ENCODE measurements at places on chromosomes 3 and 15.
A peak's percentile ranks its signal among the peaks of the same experiment; 100 is the strongest.

GRCh38 chr15:40320931-40321371, 2.5 kb upstream of the INAFM2 start:
- peak; percentile 48 for DNase-seq

GRCh38 chr3:77328690-77329089, 288.8 kb downstream of the ROBO2 start:
- DNase-seq, result no peak

GRCh38 chr3:168844894-168845482, 749.3 kb upstream of the GOLIM4 start:
- no peak for DNase-seq

DNA sequence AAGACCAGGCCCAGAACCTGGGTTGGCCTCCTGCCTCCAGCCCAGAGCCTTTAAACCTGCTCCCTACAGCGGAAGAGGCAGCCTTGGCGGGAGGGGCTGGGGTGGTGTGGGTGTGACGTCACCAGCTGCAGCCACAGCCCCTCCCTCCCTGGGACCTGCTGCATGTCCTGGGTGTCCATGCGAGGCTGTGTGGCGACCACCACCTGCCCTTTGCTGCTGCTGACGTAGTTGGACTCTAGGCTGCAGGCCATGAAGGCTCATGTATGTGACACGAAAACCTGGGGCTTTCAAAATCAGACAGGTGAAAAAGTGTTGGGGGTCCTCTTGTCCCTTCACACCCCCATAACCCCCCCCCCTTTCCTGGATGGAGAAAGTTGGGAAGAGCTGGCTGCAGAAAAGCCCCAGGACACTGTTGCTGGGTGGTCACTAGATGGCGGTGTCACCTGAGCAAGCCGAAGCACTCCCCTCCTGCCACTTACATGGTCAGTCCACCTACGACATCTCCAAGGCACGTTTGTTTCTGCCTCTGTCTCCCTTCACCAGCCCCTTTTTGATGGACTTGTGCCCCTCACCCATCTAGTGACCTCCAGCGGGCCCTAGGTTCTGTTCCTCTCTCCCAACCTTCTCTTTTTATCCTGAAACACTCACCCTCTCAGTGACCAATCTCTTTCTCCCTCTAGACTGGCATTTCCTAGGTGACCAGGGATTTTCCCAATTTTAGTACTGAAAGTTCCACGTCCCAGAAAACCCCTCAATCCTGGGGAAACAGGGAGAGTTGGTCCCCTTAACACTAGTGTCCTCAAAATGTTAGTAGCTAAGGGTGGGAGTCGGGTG, 35.2 kb downstream of the SLC6A20 start:
- peak; percentile 57 for DNase-seq

GRCh38 chr15:80099241-80099640, 39.8 kb downstream of the ZFAND6 start:
- DNase-seq, result peak; percentile 17

DNA sequence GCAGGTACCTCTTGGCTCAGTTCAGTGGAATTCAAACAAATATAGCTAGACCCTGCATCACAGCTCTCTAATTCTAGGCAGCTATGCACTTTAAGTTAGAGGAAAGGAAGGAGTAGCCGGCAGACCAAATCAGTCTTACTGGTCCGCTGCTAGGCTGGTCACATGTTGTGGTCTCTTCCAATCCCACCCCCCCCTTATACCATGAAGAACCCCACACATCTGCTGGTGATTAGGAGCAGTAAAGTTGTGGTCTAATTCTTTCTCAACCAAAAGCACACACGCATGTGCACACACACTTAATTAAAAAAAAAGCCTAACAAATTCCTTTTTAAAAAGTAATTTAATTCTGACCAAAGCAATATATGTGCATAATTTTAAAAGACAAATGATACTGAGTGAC, 16.7 kb upstream of the SH3GL3 start:
- DNase-seq, result no peak

- no peak for DNase-seq
Observed at GRCh38 chr3:48248095-48248850, 7.4 kb downstream of the ZNF589 start.

- no peak for DNase-seq
Observed at GRCh38 chr3:160822936-160823335, 66.9 kb downstream of the PPM1L start.

DNA sequence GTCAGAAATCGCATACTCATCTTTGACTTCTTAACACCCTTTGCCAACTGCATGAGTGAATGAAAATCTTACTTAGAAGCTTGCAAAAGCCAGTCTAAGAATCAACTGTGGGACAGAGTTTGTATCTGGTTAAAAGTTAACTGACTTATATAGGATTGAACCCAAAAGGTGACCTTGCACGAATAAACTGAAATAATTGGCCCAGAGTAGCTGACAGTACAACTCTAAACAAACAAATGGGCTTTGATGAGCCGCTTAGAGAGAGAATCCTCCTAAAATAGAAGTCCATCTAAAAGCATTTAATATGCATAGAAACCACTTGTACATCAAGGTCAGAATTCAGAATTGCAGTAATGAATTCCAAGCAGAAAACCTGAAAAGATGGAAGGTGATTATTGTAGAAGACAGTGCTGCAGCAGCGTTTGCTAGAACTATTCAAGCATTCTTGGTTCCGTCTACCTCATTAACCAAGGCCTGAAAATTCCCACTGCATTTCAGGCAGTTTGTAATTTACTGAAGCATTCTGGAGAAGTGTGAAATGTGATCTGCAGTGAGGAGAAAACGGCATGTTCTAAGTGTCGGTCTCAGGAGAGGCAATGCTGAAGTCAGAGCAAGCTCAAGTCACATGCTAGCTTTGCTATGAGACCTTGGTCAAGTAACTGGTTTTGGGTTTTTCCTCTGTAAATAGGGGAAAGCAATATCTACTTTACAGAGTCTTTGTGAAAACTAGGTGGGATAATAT, 103.7 kb downstream of the CADPS start:
- no peak for DNase-seq

DNA sequence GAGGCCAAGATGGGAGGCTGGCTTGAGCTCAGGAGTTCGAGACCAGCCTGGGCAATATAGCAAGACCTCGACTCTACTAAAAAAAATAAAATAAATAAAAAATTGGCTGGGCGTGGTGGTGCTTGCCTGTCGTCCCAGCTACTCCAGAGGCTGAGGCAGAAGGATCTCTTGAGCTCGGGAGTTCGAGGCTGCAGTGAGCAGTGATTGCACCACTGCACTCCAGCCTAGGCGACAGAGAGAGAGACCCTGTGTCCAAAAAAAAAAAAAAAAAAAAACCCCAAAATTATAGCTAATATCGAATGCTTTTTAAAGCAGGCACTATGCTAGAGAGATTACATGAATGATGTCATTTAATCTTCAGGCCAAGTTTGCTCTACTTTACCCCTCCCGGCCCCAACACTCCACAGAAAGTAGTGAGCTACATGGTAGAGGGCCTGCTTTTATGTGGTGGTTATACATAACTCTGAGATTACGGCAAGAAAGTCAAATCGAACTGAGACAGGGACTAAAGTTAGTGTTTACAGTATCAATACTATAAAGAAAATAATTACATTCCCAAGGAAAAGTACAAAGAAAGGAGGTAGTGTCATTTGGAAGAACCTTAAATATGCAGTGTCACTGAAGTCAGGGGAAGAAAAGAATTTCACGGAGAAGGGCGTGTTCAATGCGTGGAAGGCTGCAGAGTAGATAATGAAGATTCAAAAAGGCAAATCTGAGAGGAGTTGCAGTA, 1.1 kb downstream of the ADPGK start:
- DNase-seq, result no peak

DNA sequence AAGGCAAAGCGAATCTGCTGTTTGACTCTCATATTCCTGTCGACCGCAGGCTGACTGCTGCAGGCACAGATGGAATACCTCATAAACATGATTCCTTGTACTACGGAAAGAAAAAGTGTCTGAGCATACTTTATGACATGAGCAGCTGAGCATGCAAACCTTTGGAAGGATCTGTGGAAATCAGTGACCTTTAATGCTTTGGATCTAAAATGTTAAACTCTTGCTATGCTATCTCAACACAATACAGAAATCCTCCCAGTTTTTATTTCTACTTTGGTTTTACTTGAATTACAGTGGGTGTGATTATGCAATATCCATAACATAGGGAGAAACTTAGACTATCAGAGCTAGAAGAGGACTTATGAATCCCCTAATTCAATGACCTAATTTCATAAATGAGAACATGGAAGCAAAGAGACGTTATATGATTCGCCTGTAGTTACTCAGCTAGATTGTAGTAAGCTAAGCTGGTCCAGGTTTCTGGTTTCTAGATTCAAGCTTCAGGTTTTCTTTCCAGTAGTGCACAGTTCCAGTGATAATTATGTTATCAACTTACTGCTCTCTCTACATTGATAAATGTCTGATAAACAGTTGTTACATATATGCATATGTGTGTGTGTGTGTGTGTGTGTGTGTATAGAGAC, 127.6 kb upstream of the GBE1 start:
- no peak for DNase-seq

DNA sequence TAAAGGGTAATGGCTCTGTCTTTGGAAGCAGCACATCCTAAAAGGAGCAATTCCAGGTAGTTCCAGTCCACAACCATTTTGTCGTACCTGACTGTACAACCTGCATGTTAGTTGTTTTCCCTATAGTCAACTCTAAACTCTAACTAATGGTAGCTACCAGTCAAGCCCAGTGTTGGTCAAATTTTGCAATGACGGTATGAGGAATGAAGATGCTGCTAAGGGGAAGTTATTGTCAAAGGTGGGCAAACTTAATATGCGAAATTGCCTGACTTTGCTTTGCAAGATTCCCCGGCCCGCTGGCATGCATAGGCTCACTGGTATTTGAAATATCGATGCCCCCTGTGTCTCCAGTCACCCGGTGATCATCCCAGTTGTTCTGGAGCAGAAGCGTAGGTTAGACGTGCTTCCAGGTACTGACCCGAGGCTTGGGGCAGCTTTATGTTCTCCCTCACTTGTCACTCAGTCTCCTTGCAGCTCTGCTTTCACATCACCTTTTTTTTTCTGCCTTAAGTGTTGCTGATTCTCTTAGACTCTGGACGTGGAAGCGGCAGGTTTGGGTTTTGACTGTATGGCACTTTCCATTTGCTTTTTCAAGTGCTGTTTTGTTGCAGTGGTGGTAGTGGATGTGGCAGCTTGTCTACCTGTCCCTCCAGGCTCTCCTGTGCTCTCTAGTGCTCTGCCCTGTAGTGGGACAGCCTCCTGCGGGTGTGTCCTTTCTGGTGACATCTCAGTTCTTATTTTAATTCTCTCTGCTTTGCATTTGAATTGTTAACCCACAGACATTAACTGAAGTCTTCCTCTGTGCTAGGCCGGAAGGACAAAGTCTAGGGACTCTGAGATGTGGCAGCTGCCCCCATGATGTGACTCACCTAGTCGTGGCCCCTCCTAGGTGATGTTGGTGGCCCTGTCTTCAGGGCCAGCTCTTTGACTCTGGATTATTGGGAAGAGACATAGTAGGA, 95.8 kb upstream of the UMPS start:
- no peak for DNase-seq

- DNase-seq, result peak; percentile 10
Observed at GRCh38 chr3:146589899-146590508, 15.1 kb downstream of the PLSCR5 start.

DNA sequence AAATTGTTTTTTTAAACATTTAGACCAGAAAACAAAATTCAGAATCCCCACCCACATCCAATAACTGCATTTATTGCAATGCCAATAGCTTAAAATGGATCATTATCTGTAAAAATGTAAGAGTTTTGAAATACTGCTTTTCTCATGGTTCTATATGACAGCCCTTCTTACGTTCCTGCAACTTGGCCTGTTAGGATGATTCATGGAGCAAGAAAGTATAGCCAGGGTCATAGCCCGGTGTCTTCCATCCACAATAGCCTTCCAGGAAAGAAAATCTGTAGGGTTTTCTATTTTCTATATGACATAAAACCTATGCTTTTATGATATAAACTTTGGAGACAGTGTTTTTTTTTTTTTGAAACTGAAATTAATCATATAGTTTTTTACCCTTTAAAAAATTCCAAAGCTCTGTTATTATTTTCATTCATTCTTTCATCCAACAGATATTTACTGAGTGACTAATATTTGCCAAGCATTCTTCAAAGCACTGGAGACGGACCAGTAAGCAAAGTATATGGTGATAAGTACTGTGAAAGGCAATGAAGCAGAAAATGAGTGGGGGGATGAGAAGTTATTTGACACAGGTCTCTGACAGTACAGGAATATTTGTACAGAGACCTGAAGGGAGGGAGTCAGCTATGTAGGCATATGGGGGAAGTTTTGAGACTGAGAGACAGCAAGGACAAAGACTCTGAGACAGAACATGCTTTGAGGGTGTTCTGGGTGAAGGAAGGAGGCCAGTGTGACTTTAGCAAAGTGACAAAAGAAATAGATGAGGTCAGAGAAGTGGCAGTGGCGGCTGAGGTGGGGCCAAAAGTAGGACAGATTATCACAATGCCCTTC, 29.0 kb upstream of the SLC2A2 start:
- DNase-seq, result peak; percentile 97

DNA sequence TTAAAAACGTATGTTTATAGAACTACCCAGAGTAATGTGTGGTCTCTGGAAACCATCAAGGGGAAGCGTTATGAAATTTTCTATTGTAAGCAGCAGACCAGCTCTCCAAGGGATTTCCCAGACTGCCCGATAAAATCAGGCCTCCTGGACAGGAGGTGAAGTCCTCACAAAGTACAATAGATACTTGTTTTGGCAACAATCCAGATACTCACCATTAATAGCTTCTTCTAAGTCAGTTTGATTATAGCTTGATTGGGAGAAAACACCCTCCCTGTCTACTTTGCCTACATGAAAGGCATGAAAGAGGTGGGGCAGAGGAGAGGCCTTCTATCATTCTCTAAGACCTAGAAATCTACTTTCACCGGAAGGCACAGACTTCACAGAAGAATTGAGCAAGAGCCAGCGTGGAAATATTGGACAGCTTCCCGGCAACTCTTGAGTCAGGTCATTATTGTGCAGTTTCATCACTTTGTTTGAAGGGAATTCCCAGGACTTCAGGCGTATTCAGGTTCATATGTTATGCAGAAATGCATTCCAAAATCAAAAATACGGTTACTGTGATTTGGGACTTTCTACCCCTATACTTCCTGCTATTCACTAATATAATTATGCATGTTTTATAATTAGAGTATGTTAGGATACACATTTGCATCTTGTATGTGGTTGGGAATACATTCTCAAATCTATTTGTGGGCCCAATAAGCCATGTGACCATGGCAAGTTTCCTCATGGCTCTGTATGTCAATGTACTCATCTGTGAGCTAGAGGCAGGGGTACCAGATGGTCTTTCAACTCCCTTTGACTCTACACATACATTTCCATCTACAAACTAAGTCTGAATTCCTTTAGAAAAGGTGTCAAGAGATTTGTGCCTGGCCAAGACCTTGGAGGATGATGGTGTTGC, 103.5 kb downstream of the CD47 start:
- peak; percentile 93 for DNase-seq

GRCh38 chr3:149615731-149616221, 42.0 kb downstream of the WWTR1 start:
- no peak for DNase-seq

GRCh38 chr3:89113893-89114840, 6.7 kb downstream of the EPHA3 start:
- peak; percentile 91 for DNase-seq

DNA sequence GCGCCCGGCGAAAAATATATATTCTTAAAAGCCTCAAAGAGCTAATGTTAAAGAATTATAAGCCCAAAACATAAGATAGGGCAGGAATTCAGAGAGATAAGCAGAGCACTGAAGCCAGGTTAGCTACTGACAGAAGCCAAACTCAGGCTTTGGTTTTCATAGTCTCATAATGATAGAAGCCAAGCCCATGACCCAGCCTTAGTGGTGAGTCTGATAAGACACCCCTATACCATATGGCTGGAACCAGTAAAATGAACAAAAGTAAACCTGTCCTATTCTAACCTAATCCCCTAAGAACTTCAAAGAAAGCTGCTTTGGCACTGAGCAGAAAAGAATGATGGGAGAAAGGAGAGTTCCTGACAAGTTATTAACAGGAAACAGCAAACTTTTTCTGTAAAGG, 25.9 kb downstream of the MYO9A start:
- DNase-seq, result no peak
